GM12878 (cell line): ENCODE measurements at places on chromosomes 2 and 18.

DNA sequence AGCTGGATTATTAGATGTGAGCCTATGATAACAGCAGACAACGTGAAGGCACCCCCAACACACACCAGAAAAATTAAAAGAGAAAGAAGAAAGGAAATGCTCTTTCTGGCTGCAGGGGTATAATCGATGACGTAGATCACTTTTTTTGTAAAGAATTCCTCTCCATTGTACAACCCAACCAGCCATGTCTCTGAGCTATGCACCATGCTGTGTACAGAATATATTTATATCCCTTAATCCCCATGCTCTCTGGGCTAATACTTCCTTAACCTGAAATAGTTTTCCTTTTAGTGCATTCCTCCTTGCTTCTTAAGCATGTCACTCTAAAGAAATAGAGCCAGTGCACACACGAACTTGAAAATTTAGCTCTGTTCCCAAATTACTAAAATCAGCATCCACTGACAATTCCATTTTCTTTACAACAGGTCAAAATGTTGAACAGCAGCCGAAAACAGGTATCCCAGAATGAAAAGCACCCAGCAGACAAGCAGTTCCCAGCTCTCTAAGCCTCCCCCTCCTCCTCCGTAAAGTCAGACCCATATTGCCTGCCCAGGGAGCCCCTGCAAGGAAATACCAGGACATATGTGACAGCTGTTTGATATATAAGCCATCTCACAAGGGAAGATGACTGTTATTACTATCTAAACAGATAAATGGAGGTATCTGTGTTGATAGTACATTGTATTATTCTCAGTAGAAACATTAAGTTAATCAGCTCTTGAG lies 247.4 kb upstream of the RAB6C start:
- DNase-seq = no peak

- DNase-seq = no peak
Observed at GRCh38 chr2:126653109-126653508, 2.8 kb upstream of the GYPC start.

DNA sequence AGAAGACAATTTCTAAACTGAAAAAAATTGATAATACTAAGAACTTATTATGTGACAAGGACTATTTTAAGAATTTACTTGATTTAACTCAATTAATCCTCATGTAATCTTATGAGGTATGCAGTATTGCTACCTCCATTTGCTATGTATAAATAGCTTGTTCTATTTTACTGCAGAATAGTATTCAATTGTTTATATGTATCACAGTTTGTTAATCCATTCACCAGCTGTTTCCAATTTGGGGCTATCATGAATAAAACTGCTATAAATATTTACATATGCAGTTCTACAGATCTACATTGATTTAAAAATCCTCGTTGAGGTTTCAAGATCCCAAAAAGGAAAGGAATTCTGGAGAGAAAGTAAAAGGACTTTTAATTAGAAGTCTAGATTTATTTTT lies 54.8 kb upstream of the DOCK10 start:
- DNase-seq = no peak

- DNase-seq = no peak
Observed at GRCh38 chr2:170467568-170468422, 247.3 kb upstream of the SP5 start.

GRCh38 chr2:163341426-163341825 lies 394.4 kb downstream of the FIGN start:
- DNase-seq = no peak

GRCh38 chr18:25332002-25332401 lies 20.0 kb downstream of the ZNF521 start:
- DNase-seq = no peak

DNA sequence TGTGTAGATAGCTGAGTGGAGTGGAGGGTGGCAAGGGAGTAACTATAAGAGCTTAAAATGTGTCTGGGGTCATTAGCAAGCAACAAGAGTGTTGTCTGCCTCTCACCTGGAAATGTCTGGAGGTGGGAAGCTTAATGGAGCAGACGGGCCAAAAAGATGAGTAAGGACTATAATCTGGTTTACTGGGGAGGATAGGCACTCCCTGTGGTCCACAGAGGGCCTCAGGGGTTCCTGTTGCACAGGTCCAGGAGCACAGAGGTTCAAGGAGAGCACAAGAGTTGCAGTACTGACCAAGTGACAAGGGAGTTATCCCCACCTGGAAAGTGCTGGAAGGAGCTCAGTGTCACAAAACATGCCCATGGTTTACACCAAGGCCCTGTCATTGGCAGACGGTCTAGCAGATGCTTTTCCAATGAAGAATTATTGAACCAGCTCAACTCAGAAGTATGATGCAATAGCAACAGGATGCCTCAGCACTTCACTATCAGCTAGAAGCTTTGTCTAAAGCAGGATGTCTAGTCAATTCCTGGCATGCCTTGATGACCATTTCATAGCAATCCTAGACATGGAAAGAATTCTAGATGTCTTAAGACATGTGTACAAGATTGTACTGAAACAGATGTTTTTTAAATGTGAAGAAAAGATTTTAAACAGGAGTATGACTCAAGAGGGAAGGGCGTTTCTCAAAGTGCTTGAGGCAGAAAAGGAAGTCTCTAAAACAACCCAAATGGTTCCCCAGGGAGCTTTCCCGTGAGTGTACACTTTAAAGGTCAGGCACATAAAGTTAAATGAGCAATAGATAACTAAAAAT lies 62.9 kb upstream of the SERPINE2 start:
- no peak for DNase-seq

- no peak for DNase-seq
Observed at GRCh38 chr18:63131106-63131958, 188.2 kb downstream of the BCL2 start.

- no peak for DNase-seq
Observed at GRCh38 chr2:223222397-223222796, 170.4 kb downstream of the KCNE4 start.

- no peak for DNase-seq
Observed at GRCh38 chr2:70657246-70657645, 103.6 kb upstream of the TGFA start.

DNA sequence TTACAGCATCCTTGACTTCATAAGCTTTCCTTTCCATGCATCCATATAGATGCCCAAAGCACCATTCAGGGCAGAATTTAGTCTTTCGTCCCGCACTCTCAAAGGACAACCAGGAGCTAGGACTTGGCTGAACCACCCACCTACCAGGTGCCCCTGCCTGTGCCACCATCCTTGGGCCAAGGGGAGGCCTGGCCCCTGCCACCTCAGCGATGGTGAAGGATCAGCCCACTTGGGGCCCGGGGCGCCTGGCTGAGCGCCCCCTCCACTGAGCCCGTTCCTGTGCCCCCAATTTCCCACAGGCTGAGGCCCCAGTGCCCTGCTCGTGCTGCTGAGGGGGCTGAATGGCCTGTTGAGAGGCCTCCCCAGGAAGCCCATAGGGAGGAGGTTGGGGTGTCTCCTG lies 33.3 kb upstream of the ALPP start:
- no peak for DNase-seq

- DNase-seq = no peak
Observed at GRCh38 chr2:39334529-39334928, 90.8 kb upstream of the CDKL4 start.
